Cardiac septum (tissue), 1 donor: ENCODE measurements at places on chromosomes 3 and 15.

DNA sequence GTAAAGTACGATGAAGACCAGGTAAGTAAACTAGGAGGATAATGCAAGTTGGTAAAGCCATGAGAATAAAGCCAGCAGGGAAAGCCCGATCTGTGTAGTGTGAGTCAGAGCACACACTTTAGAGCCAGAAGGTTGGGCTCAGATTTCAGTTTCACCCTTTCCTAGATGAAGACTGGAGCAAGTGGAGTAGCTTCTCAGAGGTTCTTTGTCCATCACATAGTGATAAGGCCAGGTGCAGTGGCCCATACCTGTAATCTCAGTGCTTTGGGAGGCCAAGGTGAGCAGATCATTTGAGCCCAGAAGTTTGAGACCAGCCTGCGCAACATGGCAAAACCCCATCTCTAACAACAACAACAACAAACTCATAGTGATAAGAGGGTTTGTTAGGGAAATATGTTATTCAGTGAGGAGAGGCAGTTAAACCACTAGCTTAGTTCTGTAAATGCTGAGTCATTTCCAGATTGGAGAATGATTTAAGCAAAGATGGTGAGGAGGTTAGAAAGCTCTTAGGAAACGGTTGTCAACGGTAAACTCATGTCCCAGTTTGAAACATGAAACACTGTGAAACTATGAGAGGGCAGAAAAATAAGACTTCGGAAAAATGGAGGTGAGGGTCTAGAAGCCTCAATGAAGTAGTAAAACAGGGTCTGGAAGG lies 39.0 kb downstream of the IL12A start:
- DNase-seq = no peak

- DNase-seq = peak; percentile 51
Observed at GRCh38 chr15:58549785-58550074, 117.9 kb downstream of the LIPC start.

GRCh38 chr3:78257951-78258530 lies 1218.1 kb downstream of the ROBO2 start:
- no peak for DNase-seq

- no peak for DNase-seq
Observed at GRCh38 chr3:31996195-31996594, 14.6 kb downstream of the ZNF860 start.

- DNase-seq = no peak
Observed at GRCh38 chr3:155701882-155702465, 42.9 kb downstream of the PLCH1 start.
